AG04450 (cell line): ENCODE measurements at places on chromosomes 3 and 15. TPM values are rescaled to one million over a fixed set of nuclear protein-coding genes. Genes with fewer than 3 reads are reported as not detected.
A peak's percentile ranks its signal among the peaks of the same experiment; 100 is the strongest.

The CEMIP gene
- 221 and 231 TPM in 2 replicates for polyA plus RNA-seq

The RGMA gene
- 0.17 and 0.36 TPM in 2 replicates for polyA plus RNA-seq

GRCh38 chr3:122857019-122857418, 62.1 kb downstream of the SLC49A4 start:
- DNase-seq: no peak

DNA sequence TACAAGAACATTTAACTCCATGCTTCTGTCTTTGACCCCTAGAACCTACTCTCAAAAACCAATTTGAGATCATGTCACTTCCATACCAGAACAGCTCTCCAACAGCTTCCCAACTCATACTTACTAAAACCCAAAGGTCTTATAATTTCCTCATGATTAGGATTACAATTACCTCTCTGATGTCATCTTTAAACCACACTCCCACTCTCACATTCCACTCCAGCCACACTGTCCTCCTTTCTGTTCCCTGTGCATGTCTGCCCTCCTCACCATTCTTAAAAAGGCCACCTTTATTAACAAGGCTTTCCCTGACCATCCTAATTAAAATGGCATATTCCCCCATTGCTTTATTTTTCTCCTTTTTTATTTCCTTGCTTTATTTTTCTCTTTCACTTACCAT, 18.9 kb downstream of the PHC3 start:
- DNase-seq: no peak

GRCh38 chr3:66797889-66798560, 200.1 kb upstream of the KBTBD8 start:
- DNase-seq: peak; percentile 58

GRCh38 chr15:70892912-70893560, 410 bp downstream of the LRRC49 start:
- DNase-seq: no peak

GRCh38 chr15:66760968-66761725, 59.1 kb downstream of the SMAD6 start:
- no peak for DNase-seq

GRCh38 chr3:104628185-104628789, 738.4 kb upstream of the ALCAM start:
- peak; percentile 24 for DNase-seq
